ENCODE measurements at places on chromosomes 7 and 10. TPM values are rescaled to one million over a fixed set of nuclear protein-coding genes. Genes with fewer than 3 reads are reported as not detected.

The ELAPOR2 gene
- 15.3 TPM for total RNA-seq

The NFE2L3 gene
- 2.1 TPM for total RNA-seq

The SLC29A4 gene
- 1.8 TPM for total RNA-seq

The FMC1 gene
- 28.3 TPM for total RNA-seq

The DGKB gene
- 11.3 TPM for total RNA-seq

The PPP1R3A gene
- total RNA-seq: not detected

The CNTNAP2 gene
- 1.8 TPM for total RNA-seq

The IGFBP1 gene
- total RNA-seq: not detected

- no peak for DNase-seq
Measured at GRCh38 chr7:74525140-74525539, 71.4 kb downstream of the GTF2IRD1 start.

- DNase-seq: no peak
Measured at GRCh38 chr7:139992353-139993044, 70.3 kb downstream of the PARP12 start.

GRCh38 chr10:126350216-126350992, 37.9 kb downstream of the ADAM12 start:
- no peak for DNase-seq

DNA sequence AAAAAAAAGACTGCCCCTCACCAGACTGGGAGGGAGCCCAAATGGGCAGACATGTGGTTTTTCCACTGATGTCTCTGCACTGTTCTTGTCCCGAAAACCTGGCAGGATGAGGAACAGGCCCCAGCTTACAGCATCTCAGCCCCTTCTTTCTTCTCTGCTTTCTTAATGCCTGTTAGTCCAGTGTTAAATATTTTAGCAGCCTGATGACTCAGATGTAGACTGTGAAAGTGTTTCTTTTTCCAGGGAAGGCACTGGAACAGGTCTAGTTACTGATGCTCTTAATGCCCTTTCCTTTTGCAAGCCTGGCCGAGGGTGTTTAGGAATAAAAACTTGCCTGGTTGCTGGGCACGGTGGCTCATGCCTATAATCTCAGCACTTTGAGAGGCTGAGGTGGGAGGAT, 107.7 kb downstream of the TACC2 start:
- DNase-seq: no peak

GRCh38 chr10:132104471-132105301, 38.9 kb downstream of the JAKMIP3 start:
- DNase-seq: peak; percentile 40

DNA sequence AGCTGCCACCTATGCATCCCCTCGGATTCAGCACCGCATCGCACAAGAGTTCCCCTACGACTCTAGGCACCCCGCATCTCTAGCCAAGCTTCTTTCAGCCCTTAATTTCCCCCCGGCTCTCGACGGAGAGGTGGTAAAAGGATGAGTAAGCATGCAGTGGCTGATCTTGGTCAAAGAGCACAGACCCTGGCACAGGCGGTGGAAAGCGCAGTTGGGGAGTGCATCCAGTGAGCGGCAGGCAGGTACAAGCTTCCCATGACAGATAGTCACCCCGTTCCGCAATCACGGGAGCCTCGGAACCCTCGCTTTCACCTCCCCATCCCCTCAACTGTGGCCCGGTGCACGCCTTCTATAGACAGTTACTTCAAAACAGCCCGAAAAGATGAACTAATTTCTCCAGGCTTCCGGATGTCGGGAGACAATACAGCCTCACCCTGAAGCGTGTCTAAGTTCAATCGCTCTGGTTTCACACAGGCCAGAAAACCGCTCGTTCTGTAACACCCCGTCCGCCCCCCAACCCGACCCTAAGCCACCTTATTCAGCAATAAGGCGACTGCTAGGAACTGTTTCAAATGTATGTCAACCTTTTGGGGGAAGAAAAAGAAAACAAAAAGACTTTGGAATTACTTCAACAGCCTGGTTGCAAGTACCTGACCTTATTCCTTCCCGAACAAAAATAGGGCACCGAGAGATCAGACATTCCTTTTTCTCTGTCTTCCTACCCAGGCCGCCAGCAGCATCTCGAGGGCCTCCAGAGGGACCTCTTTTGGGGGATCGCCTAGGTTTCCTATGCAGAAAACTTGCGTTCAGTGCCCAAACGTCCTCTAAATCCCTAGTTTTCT, 1.4 kb downstream of the RHEB start:
- DNase-seq: peak; percentile 91

DNA sequence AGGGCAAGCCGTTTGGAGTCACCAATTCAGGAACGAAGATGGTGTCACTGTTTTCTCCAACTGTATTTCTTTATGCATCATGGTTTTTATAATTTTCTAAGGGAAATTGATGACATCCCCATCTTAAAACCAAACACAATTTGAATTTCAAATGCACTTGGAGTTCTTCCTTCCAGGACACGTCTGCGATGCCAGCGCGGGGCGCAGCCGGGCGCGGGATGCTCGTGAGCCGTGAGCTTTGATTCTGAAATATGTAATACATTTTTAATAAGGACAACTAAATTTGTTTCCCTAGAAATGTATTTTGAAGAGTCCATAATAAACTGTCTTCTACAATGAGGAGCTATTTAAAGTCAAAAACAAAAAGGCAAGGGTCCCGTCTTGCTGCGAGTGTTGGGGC, 492.1 kb downstream of the DNAJB6 start:
- no peak for DNase-seq

DNA sequence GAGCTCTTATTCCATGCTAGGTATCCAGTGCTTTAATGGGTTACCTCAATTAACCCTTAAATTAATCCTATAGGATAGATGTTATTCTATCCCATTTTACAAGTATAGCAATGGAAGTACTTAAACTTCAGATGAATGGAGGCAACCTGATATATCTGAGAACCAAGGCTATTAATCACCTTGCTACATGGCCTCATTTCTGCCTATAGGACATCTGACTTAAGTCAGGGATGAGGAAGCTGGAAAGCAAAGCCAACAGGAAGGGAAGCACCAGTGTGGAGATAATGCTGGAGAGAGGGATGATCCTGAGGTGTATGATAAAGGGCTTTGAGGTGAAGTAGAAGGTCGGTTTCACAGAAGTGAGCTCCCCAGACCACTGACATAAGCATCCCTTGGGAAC, 132.3 kb downstream of the CHN2 start:
- DNase-seq: no peak

GRCh38 chr10:119480667-119481066, 61.9 kb downstream of the RGS10 start:
- peak; percentile 78 for DNase-seq

GRCh38 chr10:86423739-86424138, 57.1 kb upstream of the GRID1 start:
- no peak for DNase-seq

DNA sequence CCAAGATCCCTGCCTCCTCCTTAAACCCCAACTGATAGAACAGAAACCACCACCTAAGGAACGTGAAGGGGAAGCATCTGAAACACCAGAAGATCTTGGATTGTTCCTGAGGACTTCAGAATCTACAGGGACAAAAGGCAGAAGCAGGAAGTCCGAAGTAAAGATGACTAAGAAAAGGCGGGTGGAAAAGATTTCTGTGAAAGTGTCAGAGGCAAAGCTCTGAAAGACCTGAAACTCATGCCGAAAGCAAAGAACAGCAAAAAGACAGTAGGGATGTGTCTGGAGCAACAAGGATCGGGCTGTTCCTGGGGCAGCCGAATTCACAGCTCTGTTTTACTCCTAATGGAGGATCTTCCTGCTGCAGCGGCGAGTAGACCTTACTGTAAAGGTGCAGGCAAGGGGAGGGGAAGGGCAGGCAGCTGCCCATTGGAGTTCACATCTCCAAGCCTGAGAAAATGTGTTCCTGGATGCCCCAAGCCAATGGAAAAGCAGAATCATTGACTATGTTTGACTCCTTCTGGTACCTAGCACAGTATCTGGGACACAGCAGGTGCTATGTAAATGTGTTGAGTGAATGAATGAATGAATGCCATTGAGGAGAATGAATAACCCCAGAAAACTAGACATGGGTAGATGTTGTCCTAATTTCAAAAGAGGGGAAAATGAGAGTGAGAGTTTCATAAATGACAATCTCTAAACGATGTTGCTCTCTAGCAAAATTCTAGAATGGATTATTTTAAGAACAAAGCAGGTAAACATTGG, 40.4 kb downstream of the PDIA4 start:
- no peak for DNase-seq

DNA sequence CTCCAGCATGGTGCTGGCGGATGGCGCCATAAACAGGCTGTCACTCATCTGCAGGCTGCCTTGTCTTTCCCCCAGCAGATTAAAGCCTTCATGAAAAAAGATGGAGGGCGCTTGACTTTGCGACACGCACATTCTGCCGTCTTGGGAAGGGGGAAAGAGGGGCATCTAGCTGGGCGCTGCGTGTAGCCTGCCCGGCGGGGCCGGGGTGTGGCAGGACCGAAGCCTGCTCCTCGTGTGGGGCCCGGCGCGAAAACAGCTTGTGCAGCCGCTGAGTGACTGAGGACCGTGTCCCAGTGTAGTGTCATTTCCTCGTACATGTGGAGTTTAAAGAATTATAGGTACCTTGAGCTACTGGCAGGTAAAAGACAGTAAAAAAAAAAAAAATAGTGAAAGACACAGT, 97.9 kb downstream of the MGMT start:
- DNase-seq: no peak

GRCh38 chr10:13930120-13930519, 343.4 kb downstream of the PRPF18 start:
- DNase-seq: no peak

- no peak for DNase-seq
Measured at GRCh38 chr7:121797657-121798452, 75.1 kb upstream of the PTPRZ1 start.

All from sigmoid colon (tissue), 7 donors.